Panc1 (cell line): ENCODE measurements at places on chromosomes 4 and X. TPM values are rescaled to one million over a fixed set of nuclear protein-coding genes. Genes with fewer than 3 reads are reported as not detected.

The VEGFC gene
- 15.7 TPM for total RNA-seq

The RHOXF1 gene
- total RNA-seq: 0.41 TPM

The SLC9B1 gene
- 0.41 TPM for total RNA-seq

The MAGIX gene
- 3.8 TPM for total RNA-seq

The HSFX3 gene
- total RNA-seq: not detected

The ZNF595 gene
- 36.7 TPM for total RNA-seq

The CT47B1 gene
- not detected for total RNA-seq

The PABPC1L2A gene
- not detected for total RNA-seq

The LEF1 gene
- 0.54 TPM for total RNA-seq

The TRIML2 gene
- total RNA-seq: not detected

The GLOD5 gene
- total RNA-seq: not detected

The CLGN gene
- 5.4 TPM for total RNA-seq

The SSX2B gene
- not detected for total RNA-seq

- no peaks in the 10 kb centered on the region for H3K4me1 ChIP-seq
- H3K36me3 ChIP-seq: no peaks in the 10 kb centered on the region
- no peak overlapping the region for H3K4me3 ChIP-seq
- no peak for DNase-seq
These were observed 86.7 kb upstream of the NKX1-1 start for GRCh38 chr4:1492651-1493539.

DNA sequence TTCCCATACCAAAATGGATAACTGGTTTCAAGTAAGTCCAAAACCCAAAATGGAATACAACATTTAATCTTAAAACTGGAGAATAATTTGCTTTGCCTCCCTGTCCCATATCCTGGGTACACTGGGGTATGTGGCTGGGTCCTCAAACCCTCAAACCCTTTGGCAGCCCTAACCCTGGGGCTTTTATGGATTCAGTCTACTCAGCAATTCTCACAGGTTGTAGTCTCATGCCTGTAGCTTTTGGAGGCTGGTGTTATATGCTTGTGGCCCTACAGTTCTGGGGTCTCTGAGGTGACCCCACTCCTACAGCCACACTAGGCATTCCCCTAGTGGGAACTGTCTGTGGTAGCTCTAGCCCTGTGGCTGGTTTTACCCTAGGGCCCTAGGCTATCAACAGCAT, 110.5 kb upstream of the NRK start:
- H3K36me3 ChIP-seq: no peaks in the 10 kb centered on the region
- no peak for DNase-seq

- no peaks in the 10 kb centered on the region for H3K36me3 ChIP-seq
- no peaks in the 10 kb centered on the region for H3K27me3 ChIP-seq
- peak overlapping the region; percentile 96 for H3K27ac ChIP-seq
- H3K4me3 ChIP-seq: peak overlapping the region; percentile 54
- H3K4me1 ChIP-seq: peaks cover 38% of the 10 kb centered on the region
These were observed 108.8 kb downstream of the SPRY1 start for GRCh38 chr4:123505095-123506010.

GRCh38 chr4:153527690-153528089, 61.5 kb downstream of the TMEM131L start:
- H3K4me3 ChIP-seq: no peak overlapping the region
- H3K27ac ChIP-seq: no peak overlapping the region
- no peaks in the 10 kb centered on the region; the same call in 1 of the 2 replicates for H3K4me1 ChIP-seq
- no peak for DNase-seq
- H3K36me3 ChIP-seq: no peaks in the 10 kb centered on the region

DNA sequence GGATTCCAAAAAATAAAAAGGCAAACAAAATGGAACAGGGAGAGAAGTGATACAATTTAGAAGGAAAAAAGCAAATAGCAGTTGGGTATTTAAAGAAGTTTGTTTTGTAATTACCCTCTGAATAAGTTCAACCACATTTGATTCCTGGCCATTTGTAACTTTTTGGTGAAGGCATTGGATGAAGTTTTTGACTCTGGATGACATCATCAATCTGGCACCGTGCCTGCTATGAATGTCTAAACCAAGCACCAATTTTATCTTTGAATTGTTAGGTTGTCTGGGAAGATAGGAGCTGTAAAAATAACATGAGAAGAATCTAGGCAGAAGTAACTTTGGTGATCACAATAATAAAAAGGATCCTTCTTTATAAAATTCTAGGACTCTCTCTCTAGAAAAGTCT, 29.5 kb downstream of the TMPRSS11A start:
- H3K27ac ChIP-seq: no peak overlapping the region
- H3K36me3 ChIP-seq: no peaks in the 10 kb centered on the region
- no peaks in the 10 kb centered on the region; the same call in 1 of the 2 replicates for H3K27me3 ChIP-seq
- no peaks in the 10 kb centered on the region for H3K4me1 ChIP-seq

- no peak overlapping the region for H3K27ac ChIP-seq
- no peaks in the 10 kb centered on the region for H3K36me3 ChIP-seq
- H3K4me1 ChIP-seq: no peaks in the 10 kb centered on the region
- no peak for DNase-seq
- no peaks in the 10 kb centered on the region for H3K27me3 ChIP-seq
- no peak overlapping the region for H3K4me3 ChIP-seq
These were observed 173.0 kb downstream of the SPCS3 start for GRCh38 chr4:176492646-176493302.

DNA sequence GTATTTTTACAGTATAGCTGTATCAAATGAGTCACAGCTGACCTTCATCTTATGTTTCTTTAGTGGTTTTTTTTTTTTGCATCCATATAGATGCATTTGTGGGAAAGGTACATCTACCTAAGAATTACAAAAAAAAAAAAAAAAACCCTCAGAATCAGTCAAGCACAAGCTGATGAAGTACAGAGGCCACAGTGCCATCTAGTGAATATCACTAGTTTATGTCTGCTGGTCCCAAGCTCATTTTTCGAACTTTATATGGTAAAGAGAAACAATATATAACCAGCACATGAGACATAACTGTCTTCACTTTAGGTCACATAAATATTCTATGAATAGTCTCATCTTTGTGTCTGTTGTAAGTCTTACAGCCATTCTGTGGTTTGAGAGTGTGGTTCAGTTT, 220.1 kb downstream of the DLG3 start:
- H3K36me3 ChIP-seq: no peaks in the 10 kb centered on the region
- H3K27ac ChIP-seq: no peak overlapping the region
- no peak overlapping the region for H3K4me3 ChIP-seq
- DNase-seq: no peak

DNA sequence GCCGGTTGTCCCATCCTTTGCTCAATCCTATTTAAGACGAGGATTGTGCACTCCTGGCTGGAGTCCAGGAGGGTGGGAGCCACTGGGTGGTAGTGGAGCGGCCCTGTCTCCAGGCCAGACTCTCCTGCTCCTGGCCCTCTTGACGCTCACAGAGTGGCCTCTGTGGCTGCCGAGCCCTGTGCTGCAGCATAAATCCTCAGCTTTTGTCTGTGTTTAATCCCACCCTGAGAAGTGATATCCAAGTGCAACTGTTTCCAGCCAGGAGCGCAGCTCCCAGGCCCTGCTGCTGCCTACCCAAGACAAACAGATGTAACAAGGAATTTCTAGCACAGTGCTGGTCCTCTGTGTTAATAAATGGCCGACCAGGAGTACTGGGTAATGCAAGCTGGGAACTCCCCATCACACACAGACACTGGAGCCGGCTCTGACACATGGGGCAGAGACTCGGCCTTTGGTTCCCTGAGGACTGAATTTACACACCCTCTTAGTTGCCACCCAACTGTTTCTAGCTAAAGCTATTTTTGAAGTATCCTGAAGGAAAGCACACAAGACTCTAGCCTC, 85.3 kb downstream of the GATB start:
- no peaks in the 10 kb centered on the region for H3K4me1 ChIP-seq
- H3K36me3 ChIP-seq: no peaks in the 10 kb centered on the region
- H3K4me3 ChIP-seq: no peak overlapping the region
- DNase-seq: no peak

DNA sequence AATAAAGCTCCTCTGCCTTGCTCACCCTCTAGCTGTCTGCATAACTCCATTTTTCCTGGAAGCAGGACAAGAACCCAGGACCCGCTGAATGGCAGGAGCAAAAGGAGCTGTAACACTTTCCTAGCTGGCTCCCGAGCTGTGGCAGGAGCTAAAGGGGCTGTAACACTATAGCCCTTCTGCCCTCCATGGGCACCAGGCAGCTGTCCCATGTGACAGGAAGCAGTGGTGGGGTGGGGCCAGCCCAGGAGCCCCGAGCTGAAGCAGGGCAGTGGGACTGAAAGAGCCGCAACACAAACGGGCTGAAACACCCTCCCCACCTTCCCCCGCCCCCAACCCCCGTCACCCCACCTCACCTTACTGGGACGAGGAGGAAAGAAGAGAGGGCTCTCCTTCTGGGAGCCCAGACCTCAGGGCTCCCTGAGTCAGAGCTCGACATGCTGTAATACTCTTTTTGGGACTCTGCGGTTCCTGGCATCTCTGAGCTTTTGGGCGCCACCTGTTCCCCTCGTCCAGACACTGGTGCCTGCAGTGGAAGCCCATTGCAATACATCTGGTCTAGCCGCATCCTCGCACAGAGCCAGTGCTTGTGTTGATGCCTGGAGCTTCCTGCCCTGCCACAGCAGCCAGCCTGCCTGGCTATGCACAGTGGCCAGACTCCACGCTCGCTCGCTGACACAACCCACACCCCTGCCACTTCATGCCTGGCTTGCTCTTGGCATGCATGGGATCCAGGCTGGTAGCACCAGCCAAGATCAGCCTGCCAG, 39.4 kb downstream of the PPM1K start:
- H3K4me1 ChIP-seq: no peaks in the 10 kb centered on the region
- no peak overlapping the region for H3K27ac ChIP-seq
- no peak overlapping the region for H3K4me3 ChIP-seq
- H3K27me3 ChIP-seq: no peaks in the 10 kb centered on the region
- no peak for DNase-seq

DNA sequence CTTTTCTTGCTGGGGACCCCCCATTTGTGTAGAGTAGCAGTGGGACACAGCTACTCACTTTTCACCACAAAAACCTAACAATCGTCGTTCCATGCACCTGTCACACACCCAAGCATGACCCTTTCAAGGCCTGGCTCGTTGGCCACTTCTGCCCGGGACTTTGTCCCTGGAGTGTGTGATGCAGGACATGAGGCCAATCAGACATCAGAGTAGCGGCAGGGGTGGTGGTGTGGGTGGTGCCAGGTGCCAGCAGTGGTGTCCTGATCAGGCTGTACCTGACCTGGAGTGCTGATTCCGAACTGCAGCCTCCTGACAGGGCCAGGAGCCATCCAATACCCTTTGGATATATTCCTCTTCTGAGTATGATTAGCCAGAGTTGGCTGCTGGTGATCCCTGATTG, 23.1 kb upstream of the PROM1 start:
- no peaks in the 10 kb centered on the region for H3K27me3 ChIP-seq
- H3K27ac ChIP-seq: no peak overlapping the region
- no peaks in the 10 kb centered on the region for H3K4me1 ChIP-seq
- H3K36me3 ChIP-seq: no peaks in the 10 kb centered on the region

GRCh38 chrX:18899796-18900380, 84.0 kb downstream of the PHKA2 start:
- H3K36me3 ChIP-seq: no peaks in the 10 kb centered on the region
- H3K4me3 ChIP-seq: no peak overlapping the region
- H3K27ac ChIP-seq: no peak overlapping the region
- H3K4me1 ChIP-seq: no peaks in the 10 kb centered on the region

GRCh38 chr4:166965562-166965961, 268.7 kb downstream of the SPOCK3 start:
- H3K27ac ChIP-seq: no peak overlapping the region
- no peak for DNase-seq
- H3K36me3 ChIP-seq: no peaks in the 10 kb centered on the region
- no peaks in the 10 kb centered on the region for H3K27me3 ChIP-seq
- H3K4me3 ChIP-seq: no peak overlapping the region
- no peaks in the 10 kb centered on the region for H3K4me1 ChIP-seq

GRCh38 chrX:40391662-40392061, 189.1 kb upstream of the ATP6AP2 start:
- H3K27ac ChIP-seq: no peak overlapping the region
- no peaks in the 10 kb centered on the region for H3K4me1 ChIP-seq
- no peak for DNase-seq
- no peaks in the 10 kb centered on the region for H3K36me3 ChIP-seq
- H3K4me3 ChIP-seq: no peak overlapping the region

DNA sequence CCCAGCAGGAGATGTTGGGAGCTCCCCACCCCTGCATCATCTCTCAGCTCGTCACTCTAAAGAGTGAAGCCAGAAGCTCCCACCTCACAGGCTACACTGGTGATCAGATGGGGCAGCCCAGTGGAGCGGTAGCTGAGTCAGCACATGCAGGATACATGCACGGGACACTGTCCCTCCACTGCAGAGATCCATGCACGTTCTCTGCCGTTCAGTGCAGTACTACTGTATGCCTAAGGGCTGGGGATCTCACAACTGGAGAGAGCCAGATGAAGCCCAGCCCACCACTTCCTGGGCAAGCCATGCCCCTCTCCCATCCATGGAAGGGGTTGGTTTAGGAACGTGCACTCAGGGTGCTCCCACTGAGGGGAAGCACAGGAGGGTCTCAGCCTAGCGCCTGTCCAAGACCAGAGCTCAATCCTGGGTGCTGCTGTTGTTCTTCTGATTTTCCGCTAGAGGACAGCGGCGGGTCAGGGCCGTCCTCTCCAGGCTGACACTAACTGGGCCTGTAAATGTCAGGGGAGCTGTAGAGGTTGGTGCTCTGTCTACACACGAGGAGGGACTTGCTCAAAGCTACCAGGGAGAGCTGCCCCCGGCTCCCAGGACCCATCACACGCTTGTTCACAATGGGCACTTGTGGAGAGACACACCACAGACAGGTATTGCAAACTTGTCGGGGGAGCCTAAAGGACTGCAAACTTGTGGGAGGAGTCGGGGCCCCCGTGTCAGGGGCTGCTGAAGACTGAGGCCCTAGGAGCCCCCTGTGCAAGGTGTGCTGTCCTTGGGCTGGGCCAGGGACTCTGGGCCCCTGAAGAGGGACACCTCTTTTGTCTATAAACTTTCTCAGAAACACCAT, 18.2 kb upstream of the ABLIM2 start:
- H3K27ac ChIP-seq: no peak overlapping the region
- H3K4me1 ChIP-seq: no peaks in the 10 kb centered on the region
- no peak overlapping the region for H3K4me3 ChIP-seq
- DNase-seq: peak; percentile 42

GRCh38 chrX:9221781-9222180, 187.9 kb upstream of the FAM9B start:
- H3K27me3 ChIP-seq: no peaks in the 10 kb centered on the region
- H3K4me1 ChIP-seq: no peaks in the 10 kb centered on the region
- H3K4me3 ChIP-seq: no peak overlapping the region
- H3K27ac ChIP-seq: no peak overlapping the region

GRCh38 chr4:86595426-86595805, 1.3 kb downstream of the PTPN13 start:
- H3K27ac ChIP-seq: peak overlapping the region; percentile 73
- peaks cover 10% of the 10 kb centered on the region for H3K4me1 ChIP-seq
- H3K27me3 ChIP-seq: no peaks in the 10 kb centered on the region
- no peaks in the 10 kb centered on the region; the same call in 1 of the 2 replicates for H3K36me3 ChIP-seq
- no peak for DNase-seq

GRCh38 chr4:8728536-8729407, 136.2 kb downstream of the CPZ start:
- H3K27me3 ChIP-seq: no peaks in the 10 kb centered on the region
- no peaks in the 10 kb centered on the region for H3K36me3 ChIP-seq
- no peak for DNase-seq
